Neural progenitor cell (in vitro differentiated cells): ENCODE measurements at places on chromosomes 7 and 10. TPM values are rescaled to one million over a fixed set of nuclear protein-coding genes. Genes with fewer than 3 reads are reported as not detected.

DNA sequence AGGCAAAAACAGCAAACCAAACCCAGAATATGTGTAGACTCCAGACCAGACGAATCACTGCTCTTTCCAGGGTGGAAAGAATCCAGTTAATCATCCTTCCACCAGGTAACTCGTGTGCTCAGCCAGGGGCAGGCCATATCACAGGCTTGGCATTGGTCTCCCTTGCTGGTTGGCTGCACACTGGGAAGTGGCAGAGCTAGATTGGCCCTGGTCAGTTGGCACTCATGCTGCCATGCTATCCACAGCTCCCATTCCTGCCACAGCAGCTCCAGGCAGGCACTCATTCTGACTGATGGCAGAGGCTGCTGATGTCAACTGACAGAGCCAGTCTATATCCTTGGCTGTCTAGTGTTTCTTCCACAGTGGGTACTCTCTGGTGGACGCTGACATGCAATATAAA, 9.7 kb upstream of the GDF10 start:
- no peak for DNase-seq
- peaks cover 3% of the 10 kb centered on the region for H3K4me1 ChIP-seq
- no peaks in the 10 kb centered on the region for H3K27me3 ChIP-seq
- H3K27ac ChIP-seq: no peak overlapping the region

DNA sequence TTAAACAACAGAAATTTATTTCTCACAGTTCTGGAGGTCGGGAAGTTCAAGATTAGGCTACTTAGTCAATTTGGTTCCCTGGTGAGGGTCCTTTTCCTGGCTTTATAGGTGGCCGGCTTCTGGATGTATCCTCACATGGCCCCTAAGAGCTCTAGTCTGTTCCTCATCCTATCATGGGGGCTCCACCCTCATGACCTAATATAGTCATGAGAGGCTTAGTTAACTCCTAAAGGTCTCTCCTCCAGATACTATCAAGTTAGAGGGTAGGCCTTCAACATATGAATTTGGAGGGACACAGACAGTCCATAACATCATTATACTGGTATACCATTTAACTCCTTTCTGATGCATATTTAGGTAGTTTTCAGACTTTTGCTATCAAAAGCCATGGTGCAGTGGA, 7.6 kb downstream of the MAPK8 start:
- DNase-seq: no peak
- peaks cover 21% of the 10 kb centered on the region for H3K4me1 ChIP-seq
- no peaks in the 10 kb centered on the region for H3K36me3 ChIP-seq
- H3K27me3 ChIP-seq: no peaks in the 10 kb centered on the region

- H3K36me3 ChIP-seq: no peaks in the 10 kb centered on the region
- no peak for DNase-seq
These were observed 28.5 kb downstream of the MKLN1 start for GRCh38 chr7:131355917-131356777.

Gene IL2RA
- not detected in 2 replicates for total RNA-seq

Gene EPO
- total RNA-seq: 0.09 and 0.58 TPM in 2 replicates

DNA sequence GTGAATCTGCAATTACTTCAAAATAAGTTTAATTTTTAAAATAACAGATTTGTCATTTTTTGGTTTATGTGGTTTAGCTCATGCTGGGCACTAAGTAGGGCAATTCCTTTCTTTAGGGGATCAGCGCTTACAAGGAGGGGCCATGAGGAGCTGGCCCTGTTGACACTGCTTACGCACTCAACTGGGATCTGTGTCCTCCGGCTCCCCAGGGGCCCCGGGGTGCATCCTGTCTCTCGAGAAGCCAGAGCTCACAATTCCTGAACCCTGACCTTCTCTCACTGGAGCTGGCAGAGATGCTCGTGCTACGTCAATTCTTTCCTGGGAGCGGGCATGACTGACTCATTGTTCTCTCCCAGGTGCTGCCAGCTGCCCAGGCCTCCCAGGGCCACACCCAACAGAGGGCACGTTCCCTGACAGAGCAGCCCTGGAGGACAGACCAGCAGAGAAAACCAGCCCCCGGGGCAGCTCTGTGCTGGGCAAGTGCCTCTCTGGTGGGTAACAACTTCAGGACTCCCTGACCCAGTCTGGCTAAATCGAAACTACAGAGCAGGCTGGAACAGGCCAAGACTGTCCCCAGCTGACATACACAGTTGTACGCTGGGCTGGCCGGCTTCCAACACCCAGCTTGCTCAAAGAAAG, 36.8 kb downstream of the CTBP2 start:
- no peaks in the 10 kb centered on the region for H3K36me3 ChIP-seq
- no peaks in the 10 kb centered on the region for H3K27me3 ChIP-seq
- no peak for DNase-seq
- H3K4me1 ChIP-seq: peaks cover 15% of the 10 kb centered on the region
- no peak overlapping the region for H3K27ac ChIP-seq
- H3K4me3 ChIP-seq: no peak overlapping the region

GRCh38 chr10:6272126-6272525, 69.4 kb downstream of the PFKFB3 start:
- H3K4me1 ChIP-seq: no peaks in the 10 kb centered on the region
- no peaks in the 10 kb centered on the region for H3K27me3 ChIP-seq
- no peak overlapping the region for H3K4me3 ChIP-seq
- no peaks in the 10 kb centered on the region for H3K36me3 ChIP-seq
- no peak for DNase-seq

Gene OR2A7
- total RNA-seq: 0.15 and 0.74 TPM in 2 replicates

Gene AS3MT
- 33.3 and 40.3 TPM in 2 replicates for total RNA-seq

GRCh38 chr7:44898039-44898438, 12.7 kb upstream of the PURB start:
- H3K4me3 ChIP-seq: no peak overlapping the region
- H3K27me3 ChIP-seq: no peaks in the 10 kb centered on the region
- no peak for DNase-seq
- no peaks in the 10 kb centered on the region for H3K36me3 ChIP-seq

GRCh38 chr7:116780966-116781365, 81.4 kb upstream of the CAPZA2 start:
- H3K27me3 ChIP-seq: no peaks in the 10 kb centered on the region
- H3K27ac ChIP-seq: no peak overlapping the region
- H3K4me3 ChIP-seq: no peak overlapping the region
- H3K36me3 ChIP-seq: no peaks in the 10 kb centered on the region

DNA sequence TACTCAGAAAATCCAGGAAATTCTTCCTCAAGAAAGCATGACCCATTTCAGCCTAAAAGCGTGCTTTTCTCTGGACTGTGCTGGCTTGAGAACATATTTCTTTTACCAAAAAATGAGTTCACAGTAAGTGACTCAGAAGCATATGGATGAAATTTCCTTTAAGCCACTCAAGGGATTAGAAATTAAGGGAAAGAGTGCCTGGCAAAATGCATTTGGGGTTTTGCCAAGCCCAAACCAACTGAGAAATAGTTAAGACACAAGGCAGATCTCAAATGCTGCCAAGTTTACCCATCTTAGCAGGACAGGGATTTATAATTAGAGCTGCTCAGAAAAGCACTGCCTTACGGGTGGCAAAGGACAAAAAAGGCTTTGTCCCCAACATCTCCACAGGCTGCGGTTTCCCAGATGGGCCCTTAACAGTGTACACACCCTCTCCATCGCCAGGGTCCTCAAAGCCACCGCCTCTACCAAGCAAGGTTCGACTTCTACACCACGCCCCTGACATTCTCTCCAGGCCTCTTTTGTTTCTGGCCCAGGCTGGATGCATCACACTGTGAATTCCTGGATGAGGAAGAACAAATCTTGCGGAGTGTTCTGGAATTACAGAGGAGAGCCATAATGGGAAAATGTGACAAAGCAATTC, 30.1 kb upstream of the CDHR3 start:
- DNase-seq: peak; percentile 53
- no peak overlapping the region for H3K4me3 ChIP-seq
- no peaks in the 10 kb centered on the region for H3K27me3 ChIP-seq

Gene PAX4
- total RNA-seq: not detected in 2 replicates

- peak; percentile 43 for DNase-seq
- peaks cover 2% of the 10 kb centered on the region for H3K4me1 ChIP-seq
- H3K27me3 ChIP-seq: peaks cover 34% of the 10 kb centered on the region
- H3K27ac ChIP-seq: no peak overlapping the region
- H3K36me3 ChIP-seq: no peaks in the 10 kb centered on the region
These were observed 177.9 kb downstream of the SKAP2 start for GRCh38 chr7:26686448-26686981.

Gene GRK5
- total RNA-seq: 4.3 and 6.2 TPM in 2 replicates

DNA sequence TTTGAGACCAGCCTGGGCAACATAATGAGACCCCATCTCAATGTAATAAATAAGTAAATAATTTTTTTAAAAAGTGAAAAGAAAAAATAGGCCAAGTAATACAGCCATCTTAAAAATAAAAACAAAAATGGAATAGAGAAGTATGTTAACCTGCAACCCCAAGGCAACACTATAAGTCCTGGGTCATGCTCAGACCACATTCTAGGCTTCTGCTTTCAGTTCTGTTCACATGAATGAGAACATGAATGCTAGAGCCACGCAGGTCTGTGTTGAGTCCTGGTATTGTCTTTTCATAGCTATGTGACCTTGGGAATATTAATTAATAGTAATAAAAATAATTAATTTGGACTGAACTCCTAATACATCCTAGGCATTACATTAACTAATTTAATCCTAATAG, 284.0 kb downstream of the AUTS2 start:
- no peaks in the 10 kb centered on the region for H3K36me3 ChIP-seq
- DNase-seq: no peak
- peaks cover 12% of the 10 kb centered on the region for H3K4me1 ChIP-seq
- no peak overlapping the region for H3K27ac ChIP-seq
- H3K27me3 ChIP-seq: no peaks in the 10 kb centered on the region

DNA sequence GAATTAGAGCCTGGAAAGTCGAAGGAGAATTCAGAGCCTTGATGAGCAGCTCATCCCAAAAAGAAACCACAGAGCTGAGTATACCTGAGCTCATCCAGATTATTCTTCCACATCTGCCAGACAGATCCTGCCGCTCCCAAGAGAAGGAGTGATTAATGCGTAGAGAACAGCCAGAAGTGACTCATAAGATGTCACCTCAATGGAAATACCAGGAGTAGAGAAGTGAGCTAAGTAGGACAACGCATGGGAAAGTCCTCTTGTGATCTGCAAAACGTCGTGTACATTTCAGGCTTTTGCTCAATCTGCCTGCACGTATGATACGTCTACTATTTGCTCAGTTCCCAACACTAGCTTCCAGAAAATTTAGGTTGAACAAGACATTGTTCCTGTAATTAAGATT, 230.5 kb upstream of the AUTS2 start:
- no peak overlapping the region for H3K4me3 ChIP-seq
- DNase-seq: no peak
- no peaks in the 10 kb centered on the region for H3K36me3 ChIP-seq
- no peaks in the 10 kb centered on the region for H3K27me3 ChIP-seq

Gene RBM28
- 33.4 and 33.5 TPM in 2 replicates for total RNA-seq

Gene MKX
- 0.22 TPM in 1 of 2 replicates, not detected in the other for total RNA-seq

- H3K4me1 ChIP-seq: peaks cover 20% of the 10 kb centered on the region
- no peak for DNase-seq
- H3K36me3 ChIP-seq: no peaks in the 10 kb centered on the region
- H3K4me3 ChIP-seq: no peak overlapping the region
- H3K27me3 ChIP-seq: no peaks in the 10 kb centered on the region
- no peak overlapping the region for H3K27ac ChIP-seq
These were observed 19.1 kb upstream of the LEP start for GRCh38 chr7:128221929-128222403.

DNA sequence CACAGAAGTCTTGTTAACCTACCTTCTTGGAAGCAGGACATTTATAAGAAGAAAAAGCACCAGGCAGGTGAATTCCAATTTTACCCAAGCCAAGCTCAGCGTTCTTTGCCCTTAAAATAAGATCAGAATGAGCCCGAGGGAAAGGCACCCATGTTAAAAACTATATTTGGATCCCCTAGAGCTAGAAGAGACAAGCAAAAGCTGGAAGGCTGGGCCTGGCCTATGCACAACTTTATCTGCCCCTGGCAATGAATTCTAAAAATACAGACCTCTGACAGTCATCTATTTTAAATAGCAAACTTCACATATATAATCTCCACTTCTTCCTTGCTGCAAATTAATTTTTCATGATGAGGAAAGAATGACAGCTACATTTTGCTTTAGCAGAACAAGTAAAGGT, 180.9 kb downstream of the FGFR2 start:
- H3K27me3 ChIP-seq: no peaks in the 10 kb centered on the region
- H3K27ac ChIP-seq: no peak overlapping the region
- no peaks in the 10 kb centered on the region for H3K36me3 ChIP-seq
- no peak overlapping the region for H3K4me3 ChIP-seq

GRCh38 chr10:1141261-1141660, 85.1 kb downstream of the WDR37 start:
- H3K4me1 ChIP-seq: peaks cover 6% of the 10 kb centered on the region
- H3K27ac ChIP-seq: no peak overlapping the region
- no peak overlapping the region for H3K4me3 ChIP-seq
- no peak for DNase-seq
- H3K27me3 ChIP-seq: no peaks in the 10 kb centered on the region

Gene THSD7A
- total RNA-seq: 0.22 and 0.28 TPM in 2 replicates

Gene NPFFR1
- 0.06 TPM in 1 of 2 replicates, not detected in the other for total RNA-seq
